ENCODE measurements at places on chromosomes 3 and 15.

DNA sequence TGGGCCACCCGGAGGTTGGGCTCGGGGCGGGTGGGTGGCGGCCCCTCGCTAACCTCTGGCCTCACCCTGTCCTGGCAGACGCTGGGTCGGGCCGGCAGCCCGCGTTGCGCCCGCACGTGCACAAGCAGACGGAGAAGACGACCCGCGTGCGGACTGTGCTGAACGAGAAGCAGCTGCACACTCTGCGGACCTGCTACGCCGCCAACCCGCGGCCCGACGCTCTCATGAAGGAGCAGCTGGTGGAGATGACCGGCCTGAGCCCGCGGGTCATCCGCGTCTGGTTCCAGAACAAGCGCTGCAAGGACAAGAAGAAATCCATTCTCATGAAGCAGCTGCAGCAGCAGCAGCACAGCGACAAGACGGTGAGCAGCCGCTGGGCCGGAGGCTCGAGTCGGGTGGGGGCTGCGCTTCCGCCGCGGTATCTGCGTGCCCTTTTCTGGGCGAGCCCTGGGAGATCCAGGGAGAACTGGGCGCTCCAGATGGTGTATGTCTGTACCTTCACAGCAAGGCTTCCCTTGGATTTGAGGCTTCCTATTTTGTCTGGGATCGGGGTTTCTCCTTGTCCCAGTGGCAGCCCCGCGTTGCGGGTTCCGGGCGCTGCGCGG, 3.7 kb downstream of the ISL2 start:
- DNase-seq: no peak

GRCh38 chr15:28131946-28132345, 32.8 kb upstream of the OCA2 start:
- DNase-seq: no peak

GRCh38 chr3:177820683-177821316, 623.5 kb upstream of the TBL1XR1 start:
- no peak for DNase-seq

DNA sequence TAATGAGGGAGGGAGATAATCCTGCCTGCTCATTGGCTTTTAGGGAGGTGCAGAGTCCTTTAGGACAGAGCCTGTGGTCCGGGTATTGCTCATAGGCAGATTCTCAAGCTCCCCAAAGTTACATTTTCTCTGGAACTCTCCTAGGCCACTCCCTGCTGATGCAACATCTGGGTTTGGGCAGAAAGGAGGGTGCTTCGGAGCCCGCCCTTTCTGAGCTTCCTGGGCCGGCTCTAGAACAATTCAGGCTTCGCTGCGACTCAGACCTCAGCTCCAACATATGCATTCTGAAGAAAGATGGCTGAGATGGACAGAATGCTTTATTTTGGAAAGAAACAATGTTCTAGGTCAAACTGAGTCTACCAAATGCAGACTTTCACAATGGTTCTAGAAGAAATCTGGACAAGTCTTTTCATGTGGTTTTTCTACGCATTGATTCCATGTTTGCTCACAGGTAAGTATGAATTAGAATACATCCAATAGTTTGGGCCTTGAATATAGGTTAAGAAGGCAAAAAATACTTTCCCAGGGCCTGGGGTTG, at the start of gene IL20RB:
TSS of gene IL20RB (plus strand) at position 233 of the 538 bp plus-strand sequence. CDS start at position 364, 131 bp downstream.
- no peak for DNase-seq

GRCh38 chr3:186418671-186419145, 56.7 kb upstream of the DGKG start:
- no peak for DNase-seq

DNA sequence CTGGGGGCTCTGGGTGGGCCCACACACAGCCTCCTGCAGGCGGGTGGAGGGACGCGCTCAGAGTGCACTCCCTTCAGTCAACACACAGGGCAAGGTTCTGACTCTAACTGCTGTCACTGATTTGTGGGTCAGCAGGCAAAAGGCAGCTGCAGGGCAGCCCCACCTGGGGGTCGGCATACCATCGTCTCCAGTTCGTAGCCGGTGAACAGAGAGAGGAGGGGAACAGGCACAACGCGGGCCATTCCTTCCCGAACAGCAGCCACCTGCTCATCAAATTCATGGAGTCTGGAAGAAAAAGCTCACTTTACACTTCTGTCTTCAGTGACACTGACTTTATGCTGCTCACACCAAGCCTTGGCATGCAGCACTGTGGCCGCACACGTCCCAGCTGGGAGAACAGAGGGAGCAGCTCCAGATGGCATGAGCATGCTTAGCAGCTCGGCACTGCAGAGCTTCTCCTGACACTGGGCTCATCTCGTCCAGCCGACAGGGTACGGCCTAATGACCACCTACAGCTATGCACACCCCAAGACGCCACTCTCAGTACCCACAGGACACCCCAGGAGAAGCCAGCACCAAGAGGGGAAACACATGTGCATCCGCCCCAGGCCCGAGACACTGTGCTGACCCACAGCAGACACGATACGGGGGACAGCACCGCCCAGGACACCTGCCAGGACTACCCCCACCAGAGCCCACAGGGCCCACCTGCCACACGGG, 14.4 kb upstream of the OCA2 start:
- DNase-seq: no peak

GRCh38 chr3:38655708-38656300, 6.3 kb upstream of the SCN5A start:
- DNase-seq: no peak

DNA sequence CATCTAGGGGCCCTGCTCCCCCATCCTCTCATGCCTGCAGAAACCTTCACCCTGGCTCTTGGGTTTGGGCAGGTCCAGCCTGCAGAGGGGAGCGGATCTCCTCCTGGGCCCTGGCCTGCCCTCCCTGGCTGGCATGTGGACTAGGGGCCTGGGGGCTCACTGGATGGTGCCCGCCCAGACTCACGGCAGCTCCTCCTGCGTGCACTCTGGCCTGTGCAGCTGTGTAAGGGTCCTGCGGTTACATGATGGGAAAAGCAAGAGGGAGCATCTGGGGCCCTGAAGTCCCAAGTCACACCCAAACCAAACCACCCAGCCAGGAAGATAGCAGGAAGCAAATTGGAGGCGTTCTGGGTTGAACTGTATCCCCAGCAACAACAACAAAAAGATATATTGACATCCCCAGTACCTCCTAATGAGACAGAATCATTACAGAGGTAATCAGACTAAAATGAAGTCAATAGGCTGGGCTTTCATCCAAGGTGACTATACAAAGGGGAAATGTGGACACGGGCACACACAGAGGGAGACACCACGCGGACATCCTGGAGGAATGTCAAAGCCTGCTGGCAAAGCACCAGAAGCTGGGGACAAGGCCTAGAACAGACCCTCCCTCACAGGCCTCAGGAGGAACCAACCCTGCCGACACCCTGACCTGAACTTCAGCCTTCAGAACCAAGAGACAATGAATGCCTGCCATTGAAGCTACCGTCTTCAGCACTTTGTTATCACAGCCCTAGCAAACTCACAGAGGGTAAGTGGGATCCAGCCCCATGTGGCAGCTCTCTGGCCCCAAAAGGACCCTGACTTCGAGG, 10.4 kb upstream of the CLK3 start:
- no peak for DNase-seq

DNA sequence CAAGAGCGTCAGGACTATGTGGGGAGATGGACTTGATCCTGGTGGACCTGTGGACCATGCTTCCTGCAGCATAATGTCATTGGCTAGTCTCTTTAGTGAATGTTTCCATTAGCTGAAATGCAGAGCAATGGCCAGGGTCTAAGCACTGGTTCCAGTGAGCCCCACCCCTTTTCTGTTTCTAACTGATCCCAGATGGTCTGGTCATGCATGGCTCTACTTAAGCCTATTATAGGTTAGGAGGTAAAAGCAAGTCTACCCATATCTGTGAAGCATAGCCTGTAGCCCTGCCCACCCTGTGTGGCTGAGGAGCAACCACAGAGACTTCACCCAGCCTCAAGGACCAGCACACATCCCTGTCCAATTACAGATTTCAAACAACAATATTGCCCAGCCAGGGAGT, 419.2 kb downstream of the ZNF385D start:
- no peak for DNase-seq

DNA sequence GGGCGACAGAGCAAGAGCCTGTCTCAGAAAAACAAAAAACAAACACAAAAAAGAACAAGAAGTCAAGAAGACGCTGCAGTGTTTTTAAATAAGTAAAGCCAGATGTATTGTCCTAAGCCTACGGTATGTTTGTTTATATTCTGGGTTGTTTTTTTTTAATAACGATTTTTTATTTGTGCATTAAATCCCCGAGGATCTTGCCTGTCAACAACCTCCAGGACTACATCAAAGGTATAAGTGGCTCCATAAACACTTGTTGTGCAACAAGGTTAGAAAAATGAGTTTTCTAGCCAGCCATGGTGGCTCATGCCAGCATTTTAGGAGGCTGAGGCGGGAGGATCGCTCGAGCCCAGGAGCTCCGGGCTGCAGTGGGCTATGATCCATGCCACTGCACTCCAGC, 26.1 kb downstream of the ITGB5 start:
- DNase-seq: no peak

GRCh38 chr15:64917211-64917610, 5.5 kb downstream of the ANKDD1A start:
- no peak for DNase-seq

GRCh38 chr3:42654331-42655201, 1.1 kb downstream of the ZBTB47 start:
- no peak for DNase-seq

DNA sequence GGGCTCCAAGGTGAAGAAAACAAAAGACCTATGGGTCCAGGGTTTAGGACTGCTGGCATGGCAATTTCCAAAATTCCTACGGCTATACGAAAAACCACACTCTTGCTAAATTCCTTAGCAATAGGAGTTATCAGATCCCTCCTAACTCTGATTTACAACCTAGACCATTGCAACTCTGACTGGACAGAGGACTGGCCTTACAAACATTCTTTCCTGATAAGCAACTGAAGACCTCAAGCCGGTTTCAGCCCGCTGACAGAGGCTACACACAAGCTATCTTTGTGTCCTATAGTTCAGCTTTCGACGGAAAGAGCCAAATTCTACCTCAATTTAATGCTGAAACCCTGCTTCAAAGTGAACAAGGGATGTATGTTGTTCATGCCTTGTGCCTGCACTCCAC, 38.3 kb upstream of the AGBL1 start:
- DNase-seq: no peak

DNA sequence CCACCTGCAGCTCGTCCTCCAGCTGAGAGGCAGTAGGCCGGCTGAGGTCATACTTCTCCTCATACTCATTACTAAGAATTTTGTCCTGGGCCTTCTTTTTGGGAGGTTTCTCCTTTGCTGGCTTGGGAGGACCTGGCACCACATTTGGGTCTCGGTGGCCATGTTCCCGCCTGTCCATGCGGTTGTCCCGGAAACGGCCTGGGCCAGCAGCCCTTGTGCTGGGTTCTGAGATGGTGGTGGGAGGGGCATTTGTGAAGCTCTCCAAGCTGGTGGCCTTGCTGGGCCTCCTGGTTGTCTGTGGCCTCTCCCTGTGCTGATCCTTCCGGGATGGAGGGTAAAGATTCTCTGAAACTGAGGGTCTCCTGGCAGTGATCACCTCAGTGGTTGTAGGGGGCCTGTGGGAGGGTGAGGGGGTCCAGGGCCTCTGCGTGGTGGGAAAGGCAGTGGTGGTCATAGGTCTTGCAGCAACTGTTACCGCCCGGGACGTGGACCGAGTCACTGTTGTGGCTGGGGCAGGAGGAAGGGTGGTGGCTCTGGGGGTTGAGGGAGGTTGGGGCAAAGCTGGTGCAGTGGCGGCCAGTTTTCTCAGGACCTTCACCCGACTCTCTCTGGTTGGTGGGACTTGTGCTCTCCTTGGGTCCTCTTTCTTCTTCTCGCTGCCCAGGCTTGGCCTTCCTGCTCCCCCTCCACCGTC, 2.5 kb downstream of the CCDC80 start:
- DNase-seq: no peak

- no peak for DNase-seq
Measured at GRCh38 chr3:26622621-26623418, at the start of gene LRRC3B. TSS of gene LRRC3B (plus strand) at chr3:26622772. CDS start at chr3:26709673, 86,901 bp downstream.

DNA sequence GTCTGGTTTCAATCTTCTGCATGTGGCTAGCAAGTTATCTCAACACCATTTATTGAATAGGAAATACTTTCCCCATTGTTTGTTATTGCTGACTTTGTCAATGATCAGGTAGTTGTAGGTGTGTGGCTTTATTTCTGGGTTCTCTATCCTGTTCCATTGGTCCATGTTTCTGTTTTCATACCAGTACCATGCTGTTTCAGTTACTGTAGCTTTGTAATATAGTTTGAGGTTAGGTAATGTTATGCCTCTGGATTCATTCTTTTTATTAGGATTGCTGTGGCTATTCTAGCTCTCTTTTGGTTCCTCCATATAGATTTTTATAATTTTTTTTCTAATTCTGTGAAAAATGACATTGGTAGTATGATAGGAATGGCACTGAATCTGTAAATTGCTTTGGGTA, 58.3 kb downstream of the LRRC49 start:
- DNase-seq: no peak

- DNase-seq: no peak
Measured at GRCh38 chr3:2920103-2920502, 190.1 kb downstream of the IL5RA start.

GRCh38 chr3:81170298-81170697, 591.1 kb downstream of the GBE1 start:
- DNase-seq: no peak

- DNase-seq: no peak
Measured at GRCh38 chr15:42734076-42734672, 2.8 kb downstream of the CDAN1 start.

DNA sequence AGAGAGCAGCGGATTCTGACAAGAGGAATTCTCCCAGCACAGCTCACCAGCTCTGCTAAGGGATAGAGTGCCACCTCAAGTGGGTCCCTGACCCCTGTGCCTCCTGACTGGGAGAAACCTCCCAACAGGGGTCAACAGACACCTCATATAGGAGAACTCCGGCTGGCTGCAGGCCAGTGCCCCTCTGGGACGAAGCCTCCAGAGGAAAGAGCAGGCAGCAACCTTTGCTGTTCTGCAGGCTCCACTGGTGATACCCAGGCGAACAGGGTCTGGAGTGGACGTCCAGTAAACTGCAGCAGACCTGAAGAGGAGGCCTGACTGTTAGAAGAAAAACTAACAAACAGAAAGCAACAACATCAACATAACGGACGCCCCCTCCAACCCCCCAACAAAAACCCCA, 31.3 kb upstream of the FGF12 start:
- no peak for DNase-seq

- no peak for DNase-seq
Measured at GRCh38 chr3:186691676-186692075, 25.5 kb upstream of the KNG1 start.

- no peak for DNase-seq
Measured at GRCh38 chr15:40105517-40106202, 3.0 kb downstream of the BMF start.

DNA sequence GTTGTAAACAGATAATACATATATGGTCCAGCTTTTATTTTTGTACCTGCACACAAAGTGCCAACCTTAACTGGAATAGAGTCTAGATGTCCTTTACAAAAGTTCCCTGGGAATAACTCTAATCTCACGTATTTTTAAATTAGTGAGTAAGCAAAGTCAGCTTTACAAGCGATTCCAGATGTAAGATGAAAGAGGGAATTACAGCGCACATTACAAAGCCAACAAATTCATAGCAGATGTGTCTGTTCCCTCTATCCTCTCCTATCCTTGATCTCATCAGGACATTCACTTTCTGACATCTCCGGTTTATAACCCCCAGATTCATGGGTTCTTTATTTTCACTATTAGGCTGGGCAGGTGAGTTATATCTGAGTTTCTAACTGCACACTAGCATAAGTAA, 406.8 kb upstream of the ZNF385D start:
- DNase-seq: no peak

Measured in T-helper 2 cell (primary cell).